ENCODE measurements at places on chromosomes 11 and 22. TPM values are rescaled to one million over a fixed set of nuclear protein-coding genes. Genes with fewer than 3 reads are reported as not detected.

DNA sequence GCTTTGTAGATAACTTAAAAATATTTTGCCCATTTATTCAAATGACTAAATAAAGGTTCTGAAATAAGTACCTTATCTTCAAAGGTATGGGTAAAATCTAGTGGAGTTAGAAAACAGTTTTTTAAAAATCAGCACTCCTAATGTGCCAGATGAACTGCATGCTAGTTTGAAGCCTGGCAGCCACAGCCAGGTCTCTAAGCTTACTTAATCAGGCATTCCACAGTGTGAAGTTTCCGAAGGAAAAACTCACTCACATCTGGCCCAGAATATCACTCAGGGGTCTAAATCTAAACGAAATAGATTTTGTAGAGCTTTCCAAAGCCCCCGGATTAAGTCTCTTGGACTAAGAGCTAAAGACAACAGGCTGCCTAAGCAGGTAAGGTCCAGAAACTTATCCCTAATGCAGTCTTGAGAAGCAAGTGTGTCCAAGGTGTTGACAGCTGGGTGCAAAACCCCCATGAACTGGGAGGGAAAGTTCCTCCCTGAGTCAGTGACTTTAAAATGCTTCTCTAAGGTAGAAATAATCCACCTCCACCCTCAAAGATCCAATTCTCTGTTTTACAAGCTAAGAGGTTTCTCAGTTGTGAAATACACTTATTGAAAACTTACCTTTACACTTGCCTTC is 157.6 kb downstream of the FCHSD2 start:
- DNase-seq: no peak

DNA sequence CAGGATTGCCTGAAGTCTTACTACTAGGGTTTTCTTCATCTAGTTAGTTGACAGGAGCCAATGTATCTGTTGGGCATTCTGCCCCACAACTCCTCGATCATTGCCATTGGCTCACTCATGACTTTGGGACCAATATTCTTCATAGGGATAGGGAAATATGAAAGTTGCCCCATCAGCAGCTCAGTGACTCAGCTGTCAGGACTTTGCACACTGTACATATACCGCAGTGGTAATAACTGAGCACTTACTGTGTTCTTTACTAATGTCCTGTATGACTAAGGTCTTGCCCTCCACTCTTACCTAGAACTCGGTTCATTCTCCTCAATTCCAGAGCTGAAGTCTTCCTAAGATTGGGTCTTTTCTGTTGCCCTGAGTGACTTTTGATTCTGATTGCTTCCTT is 46.8 kb upstream of the PGR start:
- DNase-seq: no peak

Gene FAM89B
- polyA plus RNA-seq: 18.3 TPM

Gene CST6
- polyA plus RNA-seq: 0.76 TPM

- peak; percentile 28 for DNase-seq
Measured at GRCh38 chr11:27696115-27696514, 4.1 kb downstream of the BDNF start.

Gene ALG9
- polyA plus RNA-seq: 33.4 TPM

Gene WT1
- polyA plus RNA-seq: not detected

DNA sequence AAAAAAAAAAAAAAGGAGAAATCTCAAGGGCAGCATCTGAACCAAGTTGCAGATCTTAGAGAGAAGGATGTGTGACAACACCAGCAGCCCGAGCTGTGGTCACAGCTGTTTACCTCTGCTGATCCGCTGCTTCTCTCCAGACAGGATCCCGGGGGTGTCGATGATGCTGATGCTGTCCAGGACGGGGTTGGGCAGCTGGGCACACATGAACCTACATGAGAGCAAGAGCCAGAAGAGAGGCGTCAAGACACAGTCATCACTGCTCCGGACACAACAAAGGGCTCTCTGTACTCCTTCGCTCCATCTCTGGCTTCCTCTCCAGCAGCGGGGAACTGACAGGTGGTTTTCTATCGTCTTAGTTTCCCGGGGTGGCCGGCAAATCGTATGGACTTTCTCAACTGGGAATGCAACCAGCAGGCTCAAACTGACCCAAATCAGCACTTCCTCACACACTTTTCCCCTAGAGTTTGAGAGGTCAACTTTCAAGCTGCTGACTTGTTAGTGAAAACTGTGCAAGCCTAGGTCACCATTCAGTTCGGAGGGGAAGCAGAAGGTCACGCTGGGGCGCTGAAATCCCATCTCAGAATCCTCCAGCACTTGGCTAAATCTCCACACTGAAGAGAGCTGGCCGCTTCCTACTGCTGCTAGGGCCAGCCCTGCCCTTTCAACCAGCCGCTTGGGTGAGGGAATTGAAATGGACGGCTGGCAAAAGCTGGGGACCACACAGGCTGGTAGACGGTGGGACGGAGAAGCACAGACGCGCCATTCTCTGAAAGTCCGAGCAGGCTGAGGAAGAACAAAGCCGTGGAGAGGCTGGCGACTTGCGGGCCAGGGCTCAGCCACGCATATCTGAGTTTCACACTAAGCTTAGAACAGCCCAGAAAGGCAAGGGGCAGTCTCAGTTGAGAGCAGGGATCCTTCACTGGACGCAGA is 3.8 kb downstream of the EHD1 start:
- no peak for DNase-seq

Gene GPR83
- 0.05 TPM for polyA plus RNA-seq

GRCh38 chr22:35604621-35605368 is 12.3 kb downstream of the MB start:
- no peak for DNase-seq

Measured in fibroblast of lung (primary cell).